ENCODE measurements at places on chromosomes 11 and 22.

DNA sequence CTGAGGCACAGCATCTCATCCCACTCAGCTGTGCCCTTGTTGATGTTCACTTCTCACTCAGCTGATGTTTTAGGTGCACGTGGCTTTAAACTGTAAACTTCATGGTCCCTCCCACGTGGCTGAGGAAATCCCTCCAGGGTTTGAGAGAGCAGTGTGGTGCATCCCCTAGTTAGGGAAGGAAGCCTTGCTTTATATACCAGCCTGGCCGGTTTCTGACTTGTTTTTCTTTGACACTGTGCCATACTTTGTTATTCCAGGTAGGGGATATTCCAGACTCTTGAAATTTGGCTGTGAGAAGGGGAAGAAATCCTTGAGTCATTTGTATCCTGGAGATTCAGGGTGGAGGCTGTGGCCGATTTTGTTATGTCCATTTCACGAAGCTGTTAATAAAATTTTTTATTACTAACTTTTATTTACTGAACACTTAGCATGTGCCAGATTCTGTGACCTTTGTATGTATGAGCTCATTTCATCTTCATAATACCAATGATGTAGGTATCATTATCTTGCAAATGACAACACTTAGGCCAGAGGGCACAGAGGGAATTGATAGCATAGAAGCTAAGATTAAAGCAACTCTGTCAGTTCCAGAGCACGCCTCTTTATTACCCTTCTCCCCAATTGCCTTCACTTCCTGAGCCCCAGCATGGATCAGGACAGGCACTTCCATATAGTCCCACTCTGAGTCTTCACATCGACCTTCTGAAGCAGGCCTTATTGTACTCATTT is 116.6 kb downstream of the NAV2 start:
- no peak for DNase-seq

DNA sequence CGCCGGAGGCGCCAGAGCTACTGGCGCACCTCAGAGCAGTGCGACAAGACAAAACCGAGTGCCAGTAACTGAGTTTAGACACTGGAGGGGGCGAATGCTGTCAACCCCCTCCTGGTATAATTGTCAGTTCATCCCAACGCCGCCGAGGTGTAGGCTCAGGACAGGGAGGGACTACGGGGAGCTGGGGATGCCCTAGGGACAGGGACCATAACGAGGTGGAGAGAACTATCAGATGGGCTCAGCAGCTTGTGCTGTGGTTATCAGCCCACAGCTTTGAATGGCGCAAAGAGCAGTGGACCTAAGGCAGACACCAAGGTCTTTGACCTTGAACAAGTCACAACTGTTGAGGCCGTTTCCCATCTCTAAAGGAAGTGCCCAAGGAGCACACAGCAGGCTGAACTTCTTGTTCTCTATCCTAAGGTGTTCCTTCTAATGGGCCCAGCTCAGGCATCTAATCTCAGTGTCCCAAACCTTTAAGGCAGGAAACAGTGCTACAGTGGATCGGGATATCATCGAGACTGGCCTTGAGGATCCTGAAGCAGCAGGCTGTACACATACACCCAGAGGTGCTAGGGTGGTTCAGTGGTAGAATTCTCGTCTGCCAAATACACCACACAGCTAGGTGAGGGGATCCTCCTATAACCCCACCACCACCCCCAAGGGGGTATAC is 958 bp upstream of the TUT1 start:
- no peak for DNase-seq

DNA sequence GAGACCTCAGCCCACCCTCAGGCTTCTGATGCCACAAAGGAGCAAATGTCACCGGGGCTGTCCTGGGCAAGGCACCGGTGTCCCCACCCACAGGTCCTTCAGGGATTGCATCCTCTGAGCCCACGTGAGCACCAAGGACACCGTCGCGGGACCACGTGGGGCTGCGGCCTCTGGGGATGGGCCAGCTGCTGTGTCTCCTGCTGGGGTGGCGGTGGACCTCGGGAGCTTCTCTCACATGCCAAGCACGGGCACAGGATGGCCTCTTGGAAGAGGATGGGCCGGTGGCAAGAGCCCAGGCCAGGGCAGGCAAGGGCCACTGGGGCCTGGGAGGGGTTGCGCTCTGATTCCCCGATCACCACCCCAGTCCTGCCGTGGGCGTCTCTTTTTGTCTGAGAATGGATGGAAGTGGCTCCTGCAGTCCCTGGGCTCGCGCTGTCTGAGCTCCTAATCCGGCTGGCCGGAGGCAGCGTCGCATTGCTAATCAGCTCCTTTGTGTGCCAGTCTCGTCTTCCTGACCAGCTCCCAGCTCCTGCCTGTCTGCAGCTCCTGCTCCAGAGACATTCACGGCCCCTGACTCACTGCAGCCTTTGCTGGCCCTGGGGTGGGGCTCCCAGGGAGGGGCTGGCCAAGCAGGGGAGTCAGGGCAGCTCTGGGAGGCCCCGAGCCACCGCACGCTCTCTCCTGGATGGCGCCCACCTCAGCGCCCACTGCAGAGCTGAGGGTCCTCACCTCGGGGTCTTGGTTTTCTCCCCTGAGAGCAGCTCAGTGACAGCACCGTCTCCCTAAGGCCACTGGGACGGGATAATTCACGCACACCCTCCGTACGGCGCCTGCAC is 146.7 kb downstream of the CTTN start:
- no peak for DNase-seq

DNA sequence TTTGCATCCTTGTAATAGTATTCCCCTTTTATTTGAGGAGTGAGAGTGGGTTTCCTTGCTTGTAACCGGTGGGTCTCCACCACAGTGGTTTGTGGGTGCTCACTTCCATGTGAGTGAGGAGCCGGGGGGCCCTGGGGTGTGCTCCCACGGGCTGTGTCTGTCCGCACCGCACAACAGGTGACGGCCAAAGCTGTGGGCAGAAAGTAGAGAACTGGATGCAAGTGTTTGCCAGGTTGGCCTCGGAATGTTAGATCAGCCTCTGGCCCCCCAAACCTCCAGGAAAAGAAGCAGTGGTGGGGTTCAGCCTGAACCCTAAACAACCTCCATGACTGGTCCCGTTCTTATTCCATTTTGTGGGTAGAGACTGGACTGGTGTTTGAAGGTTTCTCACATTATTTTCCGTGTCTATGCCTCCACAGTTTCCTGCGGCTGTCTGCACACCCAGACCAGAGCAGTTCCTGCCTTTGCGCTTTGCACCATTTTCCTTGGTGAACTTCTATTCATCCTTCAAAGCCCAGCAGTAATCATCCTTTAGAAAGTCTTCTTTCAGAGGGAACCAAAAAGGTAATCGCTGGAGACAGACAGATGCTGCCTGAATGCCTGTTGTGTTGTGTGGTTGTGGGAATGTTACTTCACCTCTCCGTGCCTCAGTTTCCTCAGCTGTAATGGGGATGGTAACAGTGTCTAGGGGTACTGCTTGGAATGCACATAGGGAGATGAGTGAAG is 77.2 kb downstream of the MYEOV start:
- no peak for DNase-seq

DNA sequence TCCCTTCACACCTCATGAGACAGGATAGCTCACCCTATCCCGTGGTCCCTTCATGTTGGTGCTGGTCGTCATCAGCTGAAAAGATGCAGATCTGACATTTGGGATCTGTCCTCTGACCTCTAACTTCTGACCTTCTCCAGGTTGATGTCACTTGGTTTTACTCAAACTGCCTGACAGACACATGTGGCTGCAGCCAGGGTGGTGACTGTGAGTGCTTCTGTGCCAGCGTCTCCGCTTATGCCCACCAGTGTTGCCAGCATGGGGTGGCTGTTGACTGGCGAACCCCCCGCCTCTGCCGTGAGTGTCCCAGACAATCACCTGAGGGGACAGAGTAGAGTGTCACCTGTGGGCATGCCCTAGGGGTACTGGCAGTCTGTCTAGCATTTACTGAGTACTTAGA is 49.7 kb downstream of the OTOG start:
- DNase-seq = no peak

DNA sequence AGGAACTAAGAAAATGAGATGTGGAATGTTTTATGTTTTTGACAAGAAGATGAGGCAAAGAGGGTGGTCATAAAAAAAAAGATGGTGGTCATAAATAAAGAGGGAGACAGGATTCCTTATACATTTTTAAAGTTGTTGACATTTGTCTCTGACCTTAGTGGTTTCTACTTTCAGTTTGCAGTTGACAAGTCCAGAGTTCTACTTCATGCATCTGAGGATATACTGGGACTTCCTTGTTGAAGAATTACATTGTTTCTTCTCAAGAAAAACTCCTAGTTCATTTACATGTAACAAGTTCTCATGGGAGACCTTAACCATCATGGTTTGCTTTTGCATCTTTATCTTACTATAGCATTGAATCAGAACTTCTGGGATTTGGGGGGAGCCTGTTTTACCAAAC is 1.2 kb downstream of the OR6X1 start:
- no peak for DNase-seq

DNA sequence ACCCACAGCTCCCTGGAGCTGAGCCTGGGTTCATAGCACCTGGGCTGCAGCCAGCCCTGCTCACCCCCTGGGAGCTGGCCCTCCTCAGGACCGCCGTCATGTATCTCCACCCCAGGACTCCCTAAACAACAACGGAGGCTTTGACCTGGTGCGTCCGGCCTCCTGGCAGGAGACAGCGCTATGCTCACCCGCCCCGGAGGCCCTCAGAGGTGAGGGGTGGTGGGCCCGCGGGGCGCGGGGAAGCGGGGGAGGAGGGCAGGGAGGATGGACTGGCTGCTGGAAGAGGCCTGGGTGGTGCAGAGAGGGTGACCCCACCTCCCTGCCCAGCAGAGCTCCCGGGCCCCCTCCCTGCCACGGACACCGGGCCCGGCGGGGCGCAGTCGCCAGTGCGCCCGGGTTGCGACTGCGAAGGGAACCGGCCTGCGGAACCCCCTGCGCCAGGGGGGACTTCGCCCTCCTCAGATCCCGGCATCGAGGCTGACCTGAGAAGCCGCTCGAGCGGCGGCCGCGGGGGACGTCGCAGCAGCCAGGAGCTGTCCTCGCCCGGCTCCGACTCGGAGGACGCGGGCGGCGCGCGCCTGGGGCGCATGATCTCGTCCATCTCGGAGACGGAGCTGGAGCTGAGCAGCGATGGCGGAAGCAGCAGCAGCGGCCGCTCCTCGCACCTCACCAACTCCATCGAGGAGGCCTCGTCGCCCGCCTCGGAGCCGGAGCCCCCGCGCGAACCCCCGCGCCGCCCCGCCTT is 3.1 kb downstream of the MAPK8IP2 start:
- no peak for DNase-seq

- DNase-seq = no peak
These were observed 48.8 kb upstream of the HSD17B12 start for GRCh38 chr11:43631732-43632131.

DNA sequence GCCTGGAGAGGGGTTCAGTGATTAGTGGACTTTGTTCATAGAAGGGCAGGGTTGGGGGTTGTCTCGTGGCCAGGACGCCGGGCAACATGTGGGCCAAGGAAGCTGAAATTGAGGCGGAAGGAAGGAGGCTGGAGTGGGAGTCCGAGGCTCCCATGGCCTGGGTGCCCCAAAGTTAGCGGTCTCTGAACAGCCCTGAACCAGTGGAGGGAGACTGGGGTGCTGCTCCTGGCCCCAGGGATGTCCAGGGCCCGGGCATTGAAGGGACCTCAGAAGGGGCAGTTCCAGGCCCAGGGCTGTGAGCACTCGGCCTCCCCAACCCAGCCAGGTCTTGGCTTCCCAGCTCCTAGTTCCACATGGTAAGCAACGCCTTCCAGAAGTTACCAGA is 59.2 kb upstream of the PRODH start:
- DNase-seq = no peak

GRCh38 chr22:36391638-36392037 is 3.9 kb upstream of the MYH9 start:
- DNase-seq = no peak

- DNase-seq = no peak
These were observed 103.3 kb downstream of the FAM76B start for GRCh38 chr11:95686265-95686664.

DNA sequence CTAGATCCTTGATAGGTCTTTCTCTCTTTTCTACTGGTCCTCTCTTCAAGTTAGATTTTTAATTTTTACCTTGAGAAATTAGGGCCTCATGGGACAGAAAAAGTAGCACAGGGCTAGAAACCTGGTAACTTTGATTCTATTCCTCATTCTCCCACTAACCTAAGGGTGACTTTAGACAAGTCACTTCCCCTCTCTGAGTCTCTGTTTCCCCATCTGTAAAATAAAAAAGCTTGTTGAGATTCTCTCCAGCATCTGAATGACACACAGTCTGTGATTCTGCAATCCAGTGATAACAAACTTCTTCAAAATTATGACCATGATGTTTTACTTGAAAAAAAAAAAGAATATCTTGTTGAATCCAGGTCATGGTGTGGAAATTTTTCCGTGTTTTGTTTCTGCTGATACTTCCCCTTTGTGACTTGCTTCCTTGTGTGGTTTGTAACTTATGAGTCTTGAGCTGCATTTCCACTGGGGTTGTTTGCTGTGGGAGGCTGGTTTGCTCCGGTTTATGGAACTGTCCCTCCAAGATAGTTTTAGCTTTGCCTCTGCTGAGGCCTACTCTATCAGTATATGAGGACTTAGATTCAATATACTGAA is 9.8 kb upstream of the MPEG1 start:
- no peak for DNase-seq

GRCh38 chr11:100878474-100878873 is 191.4 kb downstream of the ARHGAP42 start:
- DNase-seq = no peak

- no peak for DNase-seq
These were observed 740.0 kb downstream of the DLG2 start for GRCh38 chr11:84887055-84887629.

DNA sequence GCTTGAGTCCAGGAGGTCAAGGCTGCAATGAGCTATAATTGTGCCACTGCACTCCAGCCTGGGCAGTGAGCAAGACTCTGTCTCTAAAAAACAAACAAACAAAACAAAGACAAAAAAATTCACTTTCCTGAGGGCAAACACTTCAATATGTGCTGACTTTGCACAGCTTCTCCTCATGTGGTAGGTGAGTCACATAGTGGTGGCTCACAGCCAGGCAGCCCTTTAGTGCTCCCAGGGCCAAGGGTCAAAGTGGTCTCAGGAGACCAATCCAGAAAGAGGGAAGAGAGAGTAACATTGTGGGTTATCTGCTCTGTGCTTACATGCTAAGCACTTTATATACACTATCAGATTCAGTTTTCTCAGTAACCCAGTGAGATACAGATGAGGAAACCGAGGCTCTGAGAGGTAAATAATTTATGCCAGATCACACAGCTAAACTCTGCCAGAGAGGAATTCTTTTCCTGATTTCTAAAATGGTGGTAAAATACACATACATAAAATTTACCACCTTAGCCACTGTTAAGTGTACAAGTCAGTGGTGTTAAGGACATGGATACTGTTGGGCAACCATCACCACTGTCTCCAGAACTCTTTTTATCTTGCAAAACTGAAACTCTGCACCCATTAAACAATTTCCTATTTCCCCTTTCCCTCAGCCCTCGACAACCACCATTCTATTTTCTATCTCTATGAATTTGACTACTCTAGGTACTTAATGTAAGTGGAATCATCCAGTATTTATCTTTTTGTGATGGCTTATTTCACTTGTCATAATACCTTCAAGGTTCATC is 231.7 kb upstream of the NARS2 start:
- no peak for DNase-seq

- no peak for DNase-seq
These were observed 1075.0 kb downstream of the BRD1 start for GRCh38 chr22:48752451-48753380.

Data from T-helper 9 cell (primary cell).